Urothelium cell line (cell line): ENCODE measurements at places on chromosomes 5 and 9.

- DNase-seq = no peak
Observed at GRCh38 chr9:70439991-70440706, 25.7 kb upstream of the KLF9 start.

DNA sequence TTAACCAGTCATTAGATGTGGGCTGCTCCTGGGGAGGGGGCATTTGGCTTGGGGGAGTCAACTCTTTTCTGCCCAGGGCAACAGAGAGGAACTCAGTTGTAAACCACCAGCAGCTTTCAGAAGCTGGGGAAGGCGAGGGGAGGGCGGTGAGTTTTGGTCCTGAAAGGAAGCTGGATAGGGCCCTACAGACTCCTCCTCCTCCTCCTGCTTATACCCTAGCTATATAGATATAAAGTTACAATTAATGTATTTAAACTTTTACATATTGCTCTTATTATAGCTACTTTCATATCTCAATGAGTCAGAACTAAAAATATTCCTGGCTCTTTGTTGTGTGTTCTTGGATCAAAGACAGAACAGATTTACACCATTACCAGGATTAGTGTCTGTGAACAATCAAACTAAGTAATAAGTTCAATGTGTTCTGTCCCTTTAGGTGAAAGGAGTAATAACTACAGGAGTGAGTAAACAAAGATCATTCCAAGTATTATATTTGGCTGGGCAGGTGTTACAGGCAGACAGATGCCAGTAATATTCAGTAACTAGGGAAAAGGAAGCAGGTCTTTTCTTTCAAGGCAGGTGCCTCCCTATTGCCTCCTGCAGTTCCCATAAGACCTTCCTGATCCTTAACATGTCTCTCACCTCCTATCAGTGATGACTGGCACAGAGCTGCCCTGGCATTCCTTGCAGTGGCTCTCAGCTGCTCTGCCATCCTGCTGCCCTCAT lies 20.5 kb upstream of the VPS13A start:
- no peak for DNase-seq

DNA sequence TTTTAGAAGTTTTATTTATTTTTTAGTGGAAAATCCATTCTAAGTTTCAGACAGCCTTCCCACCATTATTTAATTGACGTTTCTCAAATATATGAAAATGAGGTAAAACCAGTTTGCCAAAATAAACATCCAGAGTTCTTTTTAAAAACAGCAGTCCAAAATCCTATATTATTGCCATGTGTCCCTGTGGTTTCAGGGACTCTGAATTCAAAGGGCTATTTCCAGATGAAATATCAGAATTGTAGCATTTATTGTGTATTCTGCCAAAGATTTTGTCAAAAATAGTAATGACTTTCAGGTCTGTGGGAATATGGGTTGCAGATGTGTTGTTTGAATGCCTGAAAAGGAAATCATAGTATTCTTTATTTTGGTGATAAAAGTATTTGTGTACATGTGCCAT lies 41.6 kb downstream of the XRCC4 start:
- DNase-seq = no peak

- no peak for DNase-seq
Observed at GRCh38 chr5:148915224-148915817, 88.9 kb downstream of the ADRB2 start.

DNA sequence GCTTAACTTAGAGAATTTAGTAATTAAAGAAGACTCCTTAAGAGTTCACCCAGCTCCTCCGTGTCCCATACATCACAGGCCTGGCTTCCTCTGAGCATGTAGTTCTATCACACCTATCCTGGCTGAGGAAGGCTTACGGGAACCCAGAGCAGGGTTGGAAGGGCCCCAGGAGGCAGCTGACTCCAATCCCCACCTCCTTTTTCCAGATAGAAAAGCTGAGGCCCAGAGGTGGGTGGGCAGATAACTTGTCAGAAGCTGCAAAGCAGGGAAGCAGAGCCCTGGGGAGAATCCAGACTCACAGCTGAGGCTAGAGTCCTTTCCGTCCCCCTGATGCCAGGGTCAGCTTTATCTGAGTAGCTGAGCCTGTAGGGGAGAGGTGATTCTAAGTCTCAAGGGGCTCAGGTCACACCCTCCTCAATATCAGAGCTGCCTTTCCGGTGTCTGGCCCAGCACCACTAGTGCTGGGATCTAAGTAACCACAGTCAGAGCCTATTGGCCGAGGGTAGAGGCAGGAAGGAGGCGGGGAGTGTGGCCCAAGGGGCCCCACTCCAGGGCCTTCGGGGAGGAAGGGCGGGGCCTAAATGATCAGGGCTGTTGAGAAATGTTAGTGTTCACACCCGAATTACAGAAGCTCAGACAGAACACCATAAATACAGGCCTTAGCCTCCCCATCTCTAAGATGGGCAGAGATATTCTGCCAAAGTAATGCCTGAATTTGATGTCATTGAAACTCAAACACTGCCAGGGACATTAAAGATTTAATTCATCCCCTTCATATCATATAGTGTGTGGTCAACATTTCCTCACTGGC lies 9.9 kb downstream of the CCDC69 start:
- DNase-seq = peak; percentile 76

DNA sequence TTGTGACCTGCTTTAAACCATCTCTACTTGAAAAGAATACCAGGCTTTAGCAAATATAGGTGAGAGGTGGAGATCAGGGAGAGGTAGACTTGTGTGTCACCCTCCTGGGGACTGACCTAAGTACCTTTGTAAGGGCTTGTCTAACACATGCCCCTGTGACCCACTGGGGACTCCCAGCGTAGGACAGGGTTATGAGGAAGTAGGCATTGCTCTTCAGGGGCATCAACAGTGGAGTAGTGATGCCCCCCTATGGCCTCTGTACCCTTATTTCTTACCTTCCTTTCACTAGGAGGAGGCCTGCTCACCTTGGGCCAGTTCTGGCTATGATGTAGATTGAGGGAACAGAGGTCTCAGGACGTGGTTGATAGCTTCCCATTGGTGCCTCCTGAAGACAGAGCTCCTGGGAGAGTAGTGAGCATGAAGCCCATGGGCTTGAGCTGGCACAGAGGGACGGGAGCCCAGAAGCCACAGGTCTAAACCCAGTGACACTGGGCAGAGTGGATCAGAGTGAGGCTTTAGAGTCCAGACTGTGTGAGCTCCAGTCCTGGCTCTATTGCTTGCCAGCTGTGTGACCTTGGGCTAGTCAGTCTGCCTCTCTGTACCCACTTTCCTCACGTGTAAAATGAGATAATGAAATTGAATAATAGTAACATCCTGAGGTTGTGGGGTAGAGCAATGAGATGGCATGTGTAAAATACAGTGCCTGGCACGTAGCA lies 191.7 kb downstream of the AOPEP start:
- DNase-seq = no peak

DNA sequence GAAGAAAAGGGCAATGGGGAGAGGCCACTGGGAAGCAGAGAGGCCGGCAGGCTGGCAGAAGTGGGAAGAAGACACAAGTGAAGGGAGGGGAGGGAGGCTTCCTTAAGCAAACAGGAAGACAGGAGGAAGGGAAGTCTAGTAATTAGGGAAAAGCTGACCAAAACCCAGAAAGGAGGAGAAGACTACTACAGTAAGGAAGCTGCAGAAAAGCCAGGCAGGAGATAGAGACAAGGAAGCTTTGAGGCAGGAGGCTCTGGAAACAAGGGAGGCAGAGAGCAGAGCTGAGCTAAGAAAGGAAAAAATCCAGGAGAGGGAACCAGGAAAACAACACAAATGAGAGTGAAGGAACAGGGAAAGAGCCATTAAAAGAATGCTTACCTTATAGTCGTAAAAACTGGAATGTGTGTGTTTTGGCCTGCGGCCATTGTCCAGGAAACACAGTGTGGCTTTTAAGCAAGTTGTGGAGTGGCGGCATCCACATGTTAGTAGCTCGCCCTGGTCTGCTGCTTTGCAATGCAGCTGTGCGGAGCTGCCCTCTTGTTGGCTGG lies 317.1 kb upstream of the CLINT1 start:
- DNase-seq = peak; percentile 39

DNA sequence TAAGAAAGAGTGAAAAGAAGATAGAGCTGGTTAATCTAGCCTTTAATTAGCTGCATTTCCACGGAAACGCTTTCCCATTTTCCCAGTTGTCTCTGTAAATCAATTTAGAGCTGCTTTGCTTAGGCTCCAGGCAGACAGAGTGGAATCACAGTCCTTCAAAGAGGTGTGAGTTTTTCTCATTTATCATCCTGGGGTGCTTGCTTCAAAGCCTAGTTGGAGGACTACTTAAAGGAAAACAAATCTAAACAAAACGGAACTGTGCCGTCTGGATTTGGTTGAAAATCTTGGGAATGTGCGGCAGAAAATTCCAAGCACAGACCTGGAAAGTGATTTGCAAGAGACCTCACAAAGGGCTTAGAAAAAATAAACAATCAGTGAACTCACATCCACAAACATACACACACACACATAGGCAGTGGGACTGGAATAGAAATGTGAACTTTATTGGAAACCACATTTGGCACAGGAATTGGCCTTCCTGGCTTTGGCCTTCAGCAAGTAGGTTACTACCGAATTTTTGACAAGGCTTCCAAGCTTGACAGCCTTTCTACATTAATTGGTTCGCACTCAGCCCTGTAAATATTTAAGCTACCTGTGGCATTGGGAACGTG lies 235.2 kb upstream of the SLC24A2 start:
- DNase-seq = no peak

- DNase-seq = no peak
Observed at GRCh38 chr5:73763300-73764032, 137.5 kb downstream of the ARHGEF28 start.

DNA sequence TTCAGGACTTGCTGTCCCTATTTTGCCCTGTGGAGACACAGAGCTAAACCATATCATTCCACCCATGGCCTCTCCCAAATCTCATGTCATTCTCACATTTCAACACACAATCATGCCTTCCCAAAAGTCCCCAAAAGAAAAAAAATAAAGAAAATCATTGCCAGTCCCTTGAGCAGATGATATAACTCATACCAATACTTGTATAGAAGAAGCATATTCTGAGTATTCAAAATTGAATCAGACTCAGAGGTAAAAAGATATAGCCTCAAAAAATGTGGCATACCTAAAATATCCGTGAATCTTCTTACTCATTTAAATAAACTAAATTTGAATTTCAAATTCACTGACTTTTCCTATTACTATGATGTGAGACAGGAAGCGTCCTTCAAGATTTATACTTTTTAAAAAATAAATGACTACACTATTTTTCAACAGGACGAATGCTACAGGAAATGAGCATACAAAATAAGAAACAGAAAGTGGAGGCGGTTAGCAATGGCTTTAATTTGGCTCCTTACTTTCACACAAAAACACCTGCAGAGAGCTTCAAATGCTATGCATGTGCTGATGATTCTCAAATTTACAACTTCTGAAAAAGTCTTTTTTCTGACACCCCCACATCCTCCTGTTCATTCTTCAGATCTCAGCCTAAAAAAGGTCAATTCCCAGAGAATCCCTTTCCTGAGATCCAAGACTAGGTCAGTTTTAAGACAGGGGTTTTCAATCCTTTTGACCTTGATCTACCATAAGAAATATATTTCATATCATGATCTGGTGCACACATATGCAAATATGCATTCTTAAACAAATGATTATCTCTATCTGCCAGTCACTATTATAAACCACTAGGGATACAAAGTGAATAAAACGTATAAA lies 39.6 kb upstream of the DMXL1 start:
- no peak for DNase-seq

DNA sequence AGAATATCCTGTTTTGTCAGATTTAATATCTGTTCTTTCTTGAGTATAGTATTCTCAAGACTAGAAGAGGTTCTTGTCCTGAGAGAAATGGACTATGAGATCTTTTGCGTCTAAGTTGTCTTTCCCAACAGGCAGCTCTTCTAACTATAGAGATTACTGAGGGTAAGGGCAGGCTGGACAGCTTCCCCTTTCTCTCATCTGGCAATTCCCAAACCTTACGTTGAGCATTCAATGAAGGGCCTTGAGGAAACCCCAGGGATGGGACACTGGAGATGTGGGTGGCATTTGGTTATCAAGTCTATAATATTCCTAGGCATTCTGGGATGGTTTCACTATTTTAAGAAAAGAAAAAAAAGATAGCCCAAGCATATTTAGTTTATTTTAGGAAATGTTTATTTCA lies 28.0 kb upstream of the C5orf47 start:
- no peak for DNase-seq

GRCh38 chr9:109789556-109789955 lies 9.6 kb downstream of the PALM2AKAP2 start:
- DNase-seq = no peak

DNA sequence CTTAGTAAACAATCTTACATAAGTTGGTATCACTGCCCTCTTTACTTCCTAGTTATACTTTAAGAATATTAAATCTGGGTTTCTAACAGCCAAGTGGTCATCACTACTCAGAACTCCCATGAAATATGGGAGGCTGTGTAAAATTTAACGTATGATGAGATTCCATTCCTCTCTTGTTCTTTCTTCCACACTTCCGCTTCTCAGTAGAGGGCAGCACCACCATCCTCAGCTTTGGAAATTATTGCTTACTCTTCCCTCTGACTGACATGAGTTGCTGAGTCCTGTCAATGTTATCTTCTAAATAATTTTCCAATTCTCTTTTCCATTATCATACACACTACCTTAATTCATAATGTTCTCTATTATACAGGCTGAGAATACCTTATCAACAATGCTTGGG lies 194.0 kb downstream of the RFX3 start:
- DNase-seq = no peak
